ENCODE measurements at places on chromosomes 4 and X.

- DNase-seq: no peak
These were observed 595.7 kb upstream of the EPHA5 start for GRCh38 chr4:66266035-66266434.

DNA sequence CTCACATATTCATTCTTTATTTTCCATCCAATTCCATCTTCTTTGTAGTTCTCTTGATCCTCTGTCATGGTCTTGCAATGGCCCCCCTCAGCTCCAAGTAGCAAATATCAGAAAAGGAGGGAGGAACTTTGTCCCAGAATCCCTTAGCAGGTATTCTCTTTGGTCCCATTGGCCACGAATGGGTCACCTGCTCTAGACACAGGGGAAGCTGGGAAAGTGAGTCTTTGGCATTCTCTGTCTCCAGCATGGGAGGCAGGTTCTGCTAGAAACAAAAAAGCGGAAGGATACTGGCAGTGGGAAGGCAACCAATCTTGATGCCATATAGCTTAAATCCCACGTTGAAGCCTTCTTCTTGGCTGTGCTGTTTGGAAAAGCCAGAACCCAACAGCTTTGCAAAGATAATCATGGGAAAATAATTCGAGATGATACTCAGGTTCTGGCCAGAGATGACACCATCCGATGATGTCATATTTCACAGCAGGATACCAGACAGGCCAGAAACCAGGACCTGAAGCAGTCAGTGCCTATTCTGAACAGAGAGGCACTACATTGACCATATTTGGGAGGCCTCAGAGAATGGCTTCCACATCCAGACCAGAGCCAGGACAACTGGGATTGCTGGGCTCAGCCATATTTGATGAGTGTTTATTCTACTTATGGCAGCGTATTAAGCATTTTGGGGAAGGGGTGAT lies 110.4 kb upstream of the ATXN3L start:
- no peak for DNase-seq

- no peak for DNase-seq
These were observed 58.6 kb downstream of the PROM1 start for GRCh38 chr4:16025268-16025667.

- no peak for DNase-seq
These were observed 35.8 kb downstream of the ARHGEF38 start for GRCh38 chr4:105588252-105588651.

DNA sequence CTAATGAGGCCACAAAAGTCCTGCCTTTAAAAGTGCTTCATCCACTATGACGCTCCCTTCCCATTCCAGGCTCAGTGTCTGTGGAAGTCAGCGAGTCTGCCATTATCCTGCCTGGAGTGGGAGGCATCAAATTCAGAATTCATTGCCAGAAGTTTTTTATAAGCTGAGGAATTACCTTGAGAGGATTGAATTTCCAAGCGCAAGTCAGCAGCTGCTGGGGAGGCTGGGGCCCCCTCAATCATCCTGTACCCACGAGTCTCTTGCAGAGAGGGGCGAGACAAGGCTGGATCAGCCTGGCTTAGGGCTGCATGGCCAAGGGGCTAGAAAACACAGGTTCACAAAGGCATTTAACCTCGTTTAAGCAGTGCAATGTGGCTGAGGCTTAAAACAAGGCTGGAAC lies 170.5 kb upstream of the NOCT start:
- DNase-seq: no peak

DNA sequence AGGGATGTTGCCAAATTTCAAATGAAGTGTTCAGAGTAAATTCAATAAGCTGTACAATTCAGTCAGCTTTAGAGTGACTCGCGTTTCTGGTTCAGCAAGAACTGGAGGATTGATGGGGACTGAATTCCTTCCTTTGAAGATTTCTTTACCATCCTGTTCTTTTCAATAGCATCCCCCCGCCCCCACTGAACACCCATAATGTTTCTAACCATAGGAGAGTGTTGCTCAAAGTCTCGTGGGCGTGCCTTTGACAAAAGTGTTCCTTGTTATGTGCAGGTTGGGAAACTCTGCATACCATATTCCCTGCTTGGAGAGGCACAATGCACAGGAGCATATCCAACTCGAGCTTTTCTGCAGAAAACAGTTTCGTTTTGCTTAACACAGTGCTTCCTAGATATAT lies 323.5 kb upstream of the CASK start:
- DNase-seq: no peak

GRCh38 chr4:162804351-162804924 lies 362.3 kb downstream of the NAF1 start:
- no peak for DNase-seq
